Panc1 (cell line): ENCODE measurements at places on chromosomes 12 and 14. TPM values are rescaled to one million over a fixed set of nuclear protein-coding genes. Genes with fewer than 3 reads are reported as not detected.

GRCh38 chr14:97776890-97777558 is 979.8 kb downstream of the VRK1 start:
- DNase-seq, result no peak
- H3K4me1 ChIP-seq, result no peaks in the 10 kb centered on the region
- H3K27ac ChIP-seq, result no peak overlapping the region
- no peaks in the 10 kb centered on the region for H3K36me3 ChIP-seq
- no peaks in the 10 kb centered on the region for H3K27me3 ChIP-seq
- no peak overlapping the region for H3K4me3 ChIP-seq

DNA sequence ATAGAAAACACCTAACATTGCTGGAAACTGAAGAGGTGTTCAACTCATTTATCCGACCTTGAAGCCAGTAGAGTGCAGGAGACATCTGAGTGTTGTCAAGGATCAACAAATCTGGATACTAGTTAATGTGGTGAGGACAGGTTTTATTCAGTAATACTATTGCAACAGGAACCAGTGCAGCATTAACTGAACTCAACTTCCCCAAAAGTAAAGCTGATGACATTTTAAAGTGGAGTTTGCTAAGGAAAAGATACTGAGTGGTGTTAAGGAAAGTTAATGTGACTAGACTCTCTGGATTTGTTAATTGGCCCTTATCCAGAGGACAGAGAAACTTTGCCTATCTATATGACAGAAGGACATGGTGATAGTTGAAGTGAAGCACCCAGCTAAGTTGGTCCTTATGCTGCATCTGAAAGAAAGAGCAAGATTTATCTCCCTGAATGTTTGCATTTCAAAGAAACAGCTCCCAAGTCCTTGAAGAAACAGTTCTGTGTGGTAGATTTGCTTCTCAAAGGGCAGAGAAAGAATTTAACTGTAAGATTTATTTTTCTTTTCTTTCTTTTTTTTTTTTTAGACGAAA is 1.2 kb upstream of the CLEC7A start:
- H3K4me1 ChIP-seq, result peaks cover 6% of the 10 kb centered on the region
- H3K4me3 ChIP-seq, result no peak overlapping the region
- no peaks in the 10 kb centered on the region for H3K36me3 ChIP-seq
- H3K27ac ChIP-seq, result peak overlapping the region; percentile 54; the same call in 1 of the 2 replicates
- no peaks in the 10 kb centered on the region for H3K27me3 ChIP-seq

The APOF gene
- 0.10 TPM for total RNA-seq

GRCh38 chr12:67042697-67043131 is 226.4 kb upstream of the CAND1 start:
- H3K36me3 ChIP-seq, result no peaks in the 10 kb centered on the region
- DNase-seq, result no peak
- H3K27ac ChIP-seq, result no peak overlapping the region
- no peaks in the 10 kb centered on the region; the same call in 1 of the 2 replicates for H3K4me1 ChIP-seq

The POTEG gene
- total RNA-seq, result not detected

DNA sequence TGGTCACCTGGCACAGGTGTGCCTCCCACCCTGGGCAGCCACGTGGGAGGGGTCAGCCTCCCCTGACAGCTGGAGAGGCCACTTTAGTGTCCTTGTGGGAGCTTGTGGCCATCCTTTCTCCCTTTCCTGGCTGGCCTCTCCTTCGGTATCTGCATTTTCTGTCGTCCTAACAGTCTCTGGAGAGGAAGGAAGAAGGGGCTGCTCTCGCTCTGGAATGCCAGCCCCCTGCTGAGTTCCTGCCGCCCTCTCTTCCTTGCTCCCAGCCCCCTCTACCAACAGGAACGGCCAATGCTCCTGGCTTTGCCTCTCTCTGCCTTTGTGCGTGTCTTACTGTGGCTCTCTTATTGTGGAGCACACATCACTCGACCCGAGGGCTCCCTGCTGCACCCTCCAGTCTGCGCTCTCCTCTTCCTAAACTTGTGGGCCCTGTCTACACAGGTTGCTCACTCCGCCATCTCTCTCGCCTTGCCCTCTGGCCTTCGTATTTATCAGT is 70.8 kb downstream of the FBXL14 start:
- no peak overlapping the region for H3K27ac ChIP-seq
- H3K27me3 ChIP-seq, result no peaks in the 10 kb centered on the region
- H3K4me3 ChIP-seq, result no peak overlapping the region
- peaks cover 11% of the 10 kb centered on the region for H3K4me1 ChIP-seq
- no peak for DNase-seq

GRCh38 chr12:89760783-89761182 is 52.1 kb upstream of the ATP2B1 start:
- H3K4me1 ChIP-seq, result no peaks in the 10 kb centered on the region
- no peak for DNase-seq
- no peaks in the 10 kb centered on the region for H3K36me3 ChIP-seq
- H3K27ac ChIP-seq, result no peak overlapping the region
- no peak overlapping the region for H3K4me3 ChIP-seq
- H3K27me3 ChIP-seq, result no peaks in the 10 kb centered on the region

- no peaks in the 10 kb centered on the region for H3K4me1 ChIP-seq
- no peak overlapping the region for H3K4me3 ChIP-seq
- DNase-seq, result no peak
- H3K27me3 ChIP-seq, result no peaks in the 10 kb centered on the region
- H3K27ac ChIP-seq, result no peak overlapping the region
Observed at GRCh38 chr14:71245659-71246361, 338.6 kb downstream of the PCNX1 start.

DNA sequence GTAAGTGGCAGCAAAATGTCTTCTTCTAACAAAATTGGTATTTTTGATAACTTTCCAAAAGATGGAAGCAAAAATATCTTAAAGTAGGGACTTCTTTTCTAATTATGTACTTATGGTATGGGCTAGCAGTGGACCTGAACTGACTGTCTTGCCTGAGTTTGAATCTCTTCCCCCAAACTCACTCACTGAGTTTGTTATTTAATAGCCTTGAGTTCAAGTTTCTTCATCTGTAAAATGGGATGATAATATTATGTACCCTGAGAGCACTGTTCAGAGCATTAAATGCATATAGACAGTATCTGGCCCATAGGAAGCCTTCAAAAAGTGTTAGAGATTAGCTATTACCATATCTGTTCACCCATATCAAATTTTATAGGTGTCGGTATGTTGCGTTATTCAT is 210.4 kb upstream of the NUDT4 start:
- H3K4me3 ChIP-seq, result no peak overlapping the region
- H3K27me3 ChIP-seq, result peaks cover 8% of the 10 kb centered on the region; the same call in 1 of the 2 replicates
- H3K4me1 ChIP-seq, result no peaks in the 10 kb centered on the region; the same call in 1 of the 2 replicates

The TAS2R46 gene
- 0.46 TPM for total RNA-seq
